ENCODE measurements at places on chromosomes 7 and 10.

GRCh38 chr10:90887555-90887954, 15.8 kb downstream of the RPP30 start:
- DNase-seq: no peak

DNA sequence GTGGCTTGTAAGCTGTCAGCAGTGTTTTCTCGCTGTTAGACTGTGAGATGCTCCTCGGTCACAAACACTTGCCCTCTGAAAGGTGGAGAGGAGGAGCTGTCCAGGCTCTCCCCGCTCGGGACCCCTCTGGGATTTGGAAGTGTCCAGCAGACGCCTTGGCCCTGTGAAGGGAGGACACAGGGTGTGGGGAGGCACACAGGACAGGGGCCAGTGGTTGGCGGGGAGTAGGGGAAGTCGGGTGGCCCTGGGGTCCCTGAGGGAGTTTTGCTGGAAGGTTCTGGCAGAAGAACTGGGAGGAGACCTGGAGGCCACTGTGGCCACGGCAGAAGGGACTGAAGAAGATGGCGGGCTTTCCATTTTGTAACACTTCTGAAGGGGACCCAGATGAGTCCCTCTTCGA, 47.2 kb upstream of the DPYSL4 start:
- no peak for DNase-seq

GRCh38 chr10:42977032-42977416, 99.8 kb upstream of the RET start:
- no peak for DNase-seq

DNA sequence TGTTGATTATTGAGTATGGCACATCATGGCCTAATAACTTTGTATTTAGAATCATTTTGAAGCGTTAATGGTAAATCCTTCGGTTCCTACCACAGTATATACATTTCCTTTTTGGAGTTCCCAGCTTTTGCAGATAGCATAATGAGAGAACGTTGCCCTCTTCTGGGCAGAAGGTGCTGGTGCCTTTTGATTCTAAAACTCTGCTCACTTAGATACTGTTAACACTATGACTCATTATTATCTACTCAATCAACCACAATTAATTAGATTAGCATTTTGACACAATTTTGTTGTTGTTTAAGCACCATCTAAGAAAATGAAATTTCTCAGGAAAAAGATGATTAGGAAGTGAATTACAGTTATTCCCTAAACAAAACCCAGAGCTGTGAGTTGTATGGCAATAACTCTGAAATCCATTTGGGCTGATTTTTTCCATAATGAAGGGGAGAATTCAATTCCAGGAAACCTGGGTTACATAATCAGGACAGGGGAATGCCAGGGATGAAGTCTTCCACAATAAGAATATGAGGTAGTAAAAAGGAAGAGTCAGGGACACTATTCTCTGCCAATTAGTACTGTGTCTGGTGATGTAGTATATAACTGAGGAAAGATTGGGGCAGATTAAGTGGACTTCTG, 11.5 kb upstream of the DLD start:
- DNase-seq: no peak

DNA sequence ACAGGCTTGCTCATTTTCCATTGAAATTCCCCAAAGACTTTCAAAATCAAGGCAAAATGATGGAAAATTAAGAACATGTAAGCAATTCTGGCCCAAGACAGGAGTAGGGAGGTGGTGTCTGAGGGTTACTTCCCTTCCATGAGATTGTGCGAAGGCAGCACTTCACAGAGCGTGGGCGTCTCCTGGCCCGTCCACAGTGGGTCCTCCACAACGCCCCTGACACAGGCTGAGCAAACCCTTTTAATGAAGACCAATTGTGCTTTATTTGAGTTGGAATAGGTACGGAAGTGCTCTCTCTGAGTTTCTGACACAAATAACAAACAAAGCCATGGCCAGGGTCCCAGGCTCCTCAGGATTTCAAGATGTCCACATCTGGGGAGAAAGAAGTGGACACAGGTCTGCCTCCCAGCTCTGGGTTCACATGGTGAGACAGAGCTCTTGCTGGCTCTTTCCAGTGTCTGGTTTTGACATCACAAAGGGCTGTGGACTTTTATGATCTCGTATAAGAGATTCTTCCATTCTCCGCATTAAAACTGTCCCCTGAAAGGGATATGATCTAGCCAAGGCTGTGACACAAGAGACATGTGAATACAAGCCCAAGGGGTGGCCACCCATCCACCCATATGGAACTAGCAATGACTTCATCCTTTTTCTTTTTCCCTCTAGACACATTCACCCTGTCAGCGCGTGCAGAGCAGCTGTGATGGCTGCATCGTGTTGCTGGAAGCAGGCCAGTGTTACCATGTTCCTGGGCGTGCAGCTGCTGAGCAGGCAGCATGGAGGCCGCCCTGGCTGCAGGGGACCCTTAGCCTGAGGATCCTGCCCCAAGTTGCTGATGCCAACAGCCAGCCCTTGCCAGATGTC, 145.6 kb downstream of the ADAM12 start:
- DNase-seq: no peak

Measured in stimulated activated CD8-positive, alpha-beta memory T cell treated with anti-CD3 and anti-CD28 coated beads, Interleukin-4, amount 100 ng/mL, for 1 hour (primary cell).